COR-L47 (cell line): ENCODE measurements at places on chromosomes 5 and 9.

GRCh38 chr5:41748631-41749030 lies 121.6 kb downstream of the OXCT1 start:
- DNase-seq, result no peak

- no peak for DNase-seq
These were observed 9.0 kb downstream of the FXN start for GRCh38 chr9:69044240-69045219.

- DNase-seq, result no peak
These were observed 89.5 kb downstream of the LMX1B start for GRCh38 chr9:126703002-126703865.

GRCh38 chr9:36316611-36317317 lies 58.5 kb upstream of the GNE start:
- DNase-seq, result no peak

GRCh38 chr9:93577078-93577974 lies 942 bp downstream of the PHF2 start:
- no peak for DNase-seq
